Right kidney (tissue), 9 donors: ENCODE measurements at places on chromosomes 16 and 17.

DNA sequence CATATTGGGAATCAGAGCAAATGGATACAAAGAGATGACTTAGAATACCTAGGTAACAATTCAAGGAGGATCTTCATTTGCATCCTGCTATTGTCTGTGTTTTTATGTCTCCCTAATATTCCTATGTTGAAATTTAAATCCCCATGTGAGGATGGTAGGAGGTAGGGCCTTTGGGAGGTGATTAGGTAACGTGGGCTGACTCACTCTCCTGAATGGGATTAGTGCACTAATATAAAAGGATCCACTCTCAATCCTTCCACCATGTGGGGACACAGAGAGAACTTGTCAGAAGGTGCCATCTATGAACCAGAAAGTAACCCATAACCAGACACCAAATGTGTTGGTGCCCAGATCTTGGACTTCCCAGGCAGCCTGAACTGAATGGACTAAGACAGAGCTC lies 83.4 kb downstream of the CDH8 start:
- no peak for DNase-seq

DNA sequence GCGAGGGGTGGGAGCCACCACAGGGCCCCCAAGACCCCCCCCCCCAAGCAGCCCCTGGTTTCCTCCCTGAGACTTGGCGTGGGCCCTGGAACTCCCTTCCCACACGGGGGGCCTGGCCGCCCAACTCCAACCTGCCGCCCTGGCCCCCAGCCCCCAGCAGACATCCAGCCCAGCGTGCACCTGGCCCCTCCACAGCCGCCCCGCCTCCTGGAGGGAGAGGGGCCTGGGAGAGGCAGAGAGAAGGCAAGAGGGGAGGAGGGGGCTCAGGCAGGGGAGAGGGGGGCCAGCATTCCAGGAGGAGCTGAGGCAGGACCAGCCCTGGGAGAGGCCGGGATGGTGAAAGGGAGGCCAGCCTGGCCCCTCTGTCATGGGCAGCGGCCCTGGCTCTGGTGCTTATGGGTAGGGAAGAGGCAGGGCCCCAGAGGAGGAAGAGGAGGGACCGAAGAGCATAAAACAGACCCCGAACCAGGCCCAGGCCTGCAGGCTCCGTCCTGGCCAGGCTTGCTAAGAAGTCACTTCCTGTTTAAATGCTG lies 16.7 kb downstream of the IL34 start:
- no peak for DNase-seq

DNA sequence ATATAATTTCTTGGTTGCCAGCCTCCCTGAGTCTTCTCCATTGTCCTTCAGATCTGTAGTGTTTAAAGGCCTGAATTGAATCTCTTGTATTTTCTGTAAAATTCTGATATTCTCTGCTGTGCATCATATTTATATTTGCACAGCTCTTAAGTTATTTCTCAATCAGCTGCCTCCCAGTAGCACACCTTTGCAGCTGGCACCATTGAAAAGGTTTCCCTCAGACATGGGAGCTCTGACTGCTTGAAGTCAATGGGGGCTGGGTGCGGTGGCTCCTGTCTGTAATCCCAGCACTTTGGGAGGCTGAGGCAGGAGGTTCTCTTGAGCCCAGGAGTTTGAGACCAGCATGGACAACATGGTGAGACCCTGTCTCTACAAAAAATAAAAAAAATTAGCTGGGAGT lies 40.4 kb downstream of the PITPNC1 start:
- no peak for DNase-seq

DNA sequence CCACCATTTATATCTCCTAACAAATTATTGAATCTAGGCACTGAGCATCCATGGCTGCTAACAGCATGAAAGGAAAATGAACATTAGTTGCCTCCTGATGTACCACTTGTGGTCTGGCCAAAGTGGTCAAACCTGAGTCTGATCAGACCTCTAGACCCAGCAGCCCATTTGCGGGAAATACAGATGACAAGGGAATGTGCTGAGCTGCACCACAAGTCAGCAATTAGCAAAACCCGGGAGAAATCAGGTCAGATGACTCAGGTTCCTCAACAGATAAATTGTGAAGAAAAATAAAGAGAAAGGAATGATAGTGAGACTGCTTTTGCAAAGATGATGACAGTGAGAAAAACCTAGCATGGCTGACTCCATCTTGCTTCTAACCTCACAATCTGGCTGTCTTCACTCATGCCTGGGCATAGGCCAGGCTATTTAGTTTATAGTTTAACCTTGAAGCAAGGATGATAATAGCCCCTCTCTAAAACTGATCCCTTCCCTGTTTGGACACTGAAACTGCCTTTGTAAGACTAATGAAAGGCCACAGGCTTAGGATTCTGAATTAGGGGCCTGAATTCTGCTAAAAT lies 142.7 kb upstream of the ASIC2 start:
- no peak for DNase-seq

- DNase-seq: no peak
These were observed 18.8 kb downstream of the CDK5RAP3 start for GRCh38 chr17:47989700-47990099.

DNA sequence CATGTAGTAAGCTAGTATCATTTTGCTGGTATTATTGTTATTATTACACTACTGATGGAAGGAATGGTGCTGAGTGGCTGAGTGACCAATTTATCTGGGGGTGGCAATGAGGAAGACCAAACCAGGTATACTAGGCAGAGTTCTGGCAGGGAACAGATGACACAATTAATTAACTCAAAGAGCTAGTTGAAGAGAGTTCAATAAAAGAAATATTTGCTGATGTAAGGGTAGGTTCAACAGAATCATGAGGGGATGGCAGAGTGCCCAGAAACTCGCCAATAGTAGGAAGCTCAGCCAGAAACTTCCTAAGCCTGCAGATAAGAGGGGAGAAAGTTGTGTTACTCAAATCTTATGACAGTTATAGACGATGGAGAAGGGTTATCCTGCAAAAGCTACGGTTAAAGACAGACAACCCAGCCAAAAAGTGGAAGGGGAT lies 352.5 kb downstream of the KCNJ2 start:
- DNase-seq: no peak

GRCh38 chr17:21186399-21187187 lies 27.4 kb downstream of the TMEM11 start:
- DNase-seq: no peak

- no peak for DNase-seq
These were observed 450.3 kb upstream of the CDH11 start for GRCh38 chr16:65572156-65572555.

DNA sequence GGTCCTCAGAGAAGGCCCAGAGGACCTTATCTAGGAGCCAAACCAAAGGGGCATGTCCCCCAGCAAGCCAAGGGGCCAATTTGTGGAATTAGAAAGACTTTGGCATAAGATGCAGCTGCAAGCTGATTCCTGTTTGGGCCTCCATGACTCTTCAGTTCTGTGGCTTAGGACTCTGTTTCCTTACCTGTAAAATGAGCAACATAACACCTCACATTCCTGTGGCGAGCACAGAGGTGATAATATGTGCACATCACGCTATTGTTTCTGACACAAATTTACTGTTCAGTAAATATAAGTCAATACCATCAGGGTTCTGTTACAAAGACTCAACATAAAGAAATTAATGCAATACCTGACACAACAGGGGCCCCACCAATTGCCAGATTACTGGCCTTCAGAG lies 57.7 kb downstream of the CDH11 start:
- no peak for DNase-seq

GRCh38 chr17:54781389-54781788 lies 119.3 kb upstream of the TOM1L1 start:
- no peak for DNase-seq

- no peak for DNase-seq
These were observed 109.0 kb downstream of the RAP1GAP2 start for GRCh38 chr17:2905269-2905668.

DNA sequence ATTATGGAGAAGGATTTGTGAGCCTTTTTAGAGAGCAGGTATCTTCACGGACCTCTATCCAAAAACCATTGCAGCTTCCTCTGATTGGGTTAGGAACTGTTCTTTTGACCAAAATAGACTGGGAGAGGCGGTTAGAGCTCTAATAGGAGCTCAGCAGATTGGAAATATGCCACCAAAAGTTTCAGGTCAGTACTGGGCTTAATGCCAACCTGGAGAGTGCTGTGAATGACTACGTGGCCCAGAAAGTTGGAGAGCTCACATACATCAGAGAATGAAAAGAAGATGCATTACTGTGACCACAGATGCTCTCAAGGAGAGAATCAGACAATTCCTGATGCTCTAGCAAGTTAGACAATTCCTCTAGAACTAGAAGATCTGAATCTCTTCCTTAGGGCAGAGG lies 86.5 kb downstream of the ABCA8 start:
- no peak for DNase-seq

DNA sequence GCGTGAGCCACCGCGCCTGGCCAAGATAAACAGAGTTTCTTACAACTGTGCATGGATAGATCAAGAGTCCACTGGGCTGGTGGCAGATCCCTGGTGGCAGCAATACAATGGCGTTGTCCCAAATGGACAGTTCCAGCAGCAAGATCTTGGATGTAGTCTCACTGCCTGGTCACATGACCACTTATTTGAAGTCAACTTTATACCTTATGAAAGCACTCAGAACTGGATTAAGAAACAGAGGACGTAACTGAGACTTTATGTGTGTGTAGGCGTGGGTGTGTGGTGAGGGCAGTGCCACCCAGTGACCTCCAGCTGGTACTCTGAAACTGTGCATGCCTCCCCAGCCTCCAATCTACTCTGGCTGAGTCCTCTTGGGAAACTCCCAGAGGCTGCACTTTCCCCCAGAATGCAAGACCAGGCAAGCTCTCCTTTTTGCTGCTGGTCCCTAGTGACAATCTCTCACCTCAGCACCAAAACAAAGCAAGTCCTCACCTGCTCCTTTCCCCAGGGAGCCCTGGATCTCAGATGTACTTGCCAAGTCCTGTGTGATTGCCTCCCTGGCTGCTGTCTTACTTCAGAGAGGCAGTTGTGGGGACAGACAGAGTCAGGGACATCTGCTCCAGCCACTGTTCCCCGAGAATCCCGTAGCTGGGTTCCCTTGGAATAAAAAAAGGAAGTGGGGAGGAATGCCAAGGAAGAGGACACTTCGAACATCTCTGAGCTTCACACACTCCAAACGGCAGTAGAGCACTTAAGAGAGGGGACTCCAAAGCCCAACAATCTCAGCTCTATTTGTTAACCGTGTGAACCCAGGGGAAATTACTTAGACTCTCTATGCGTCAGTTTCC lies 11.7 kb upstream of the ST6GALNAC2 start:
- DNase-seq: no peak

DNA sequence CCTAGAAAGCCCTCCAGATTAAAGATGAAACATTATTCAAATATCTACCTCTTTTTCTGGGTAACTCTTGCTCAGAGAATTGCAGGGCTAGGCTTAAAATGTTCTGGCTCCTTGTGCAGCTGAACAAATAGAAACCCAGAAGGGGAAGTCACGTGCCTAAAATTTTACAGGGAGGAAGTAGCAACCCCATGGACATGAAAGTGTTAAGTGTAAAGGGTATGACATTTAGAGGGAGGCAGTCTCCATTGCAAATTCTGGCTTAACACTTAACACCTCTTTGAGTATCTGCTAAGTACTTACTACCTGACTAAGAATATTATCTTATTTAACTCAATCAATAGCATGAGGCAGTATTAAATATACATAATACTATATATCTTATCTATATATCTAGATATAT lies 376.1 kb upstream of the ERCC4 start:
- no peak for DNase-seq

GRCh38 chr16:31242206-31242605 lies 17.6 kb upstream of the ITGAM start:
- DNase-seq: no peak

GRCh38 chr17:40362696-40363110 lies 1.8 kb downstream of the GJD3 start:
- DNase-seq: peak; percentile 79

DNA sequence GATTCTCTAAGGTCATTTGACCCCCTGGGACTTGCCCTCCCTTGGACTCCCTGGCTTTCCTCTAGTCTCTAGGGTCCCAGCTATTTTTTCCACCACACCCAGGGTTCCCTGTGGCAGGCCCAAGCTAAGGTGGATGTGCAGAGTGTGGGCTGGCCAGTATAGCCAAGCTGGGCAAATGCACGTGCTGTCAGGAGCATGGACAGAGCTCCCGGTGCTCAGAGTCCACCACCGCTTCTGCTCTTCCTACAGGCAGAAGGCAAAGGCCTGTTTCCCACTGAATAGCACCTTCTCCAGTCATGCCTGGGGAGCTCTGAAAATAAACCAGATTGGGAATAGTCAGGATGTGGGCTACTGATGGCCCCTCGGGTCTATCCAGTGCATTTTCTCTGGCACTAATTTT lies 53.3 kb downstream of the GNAO1 start:
- DNase-seq: no peak

- no peak for DNase-seq
These were observed 74.9 kb upstream of the HS3ST2 start for GRCh38 chr16:22739077-22739476.

- DNase-seq: peak; percentile 51
These were observed 13.3 kb downstream of the SLC16A3 start for GRCh38 chr17:82241926-82242697.

DNA sequence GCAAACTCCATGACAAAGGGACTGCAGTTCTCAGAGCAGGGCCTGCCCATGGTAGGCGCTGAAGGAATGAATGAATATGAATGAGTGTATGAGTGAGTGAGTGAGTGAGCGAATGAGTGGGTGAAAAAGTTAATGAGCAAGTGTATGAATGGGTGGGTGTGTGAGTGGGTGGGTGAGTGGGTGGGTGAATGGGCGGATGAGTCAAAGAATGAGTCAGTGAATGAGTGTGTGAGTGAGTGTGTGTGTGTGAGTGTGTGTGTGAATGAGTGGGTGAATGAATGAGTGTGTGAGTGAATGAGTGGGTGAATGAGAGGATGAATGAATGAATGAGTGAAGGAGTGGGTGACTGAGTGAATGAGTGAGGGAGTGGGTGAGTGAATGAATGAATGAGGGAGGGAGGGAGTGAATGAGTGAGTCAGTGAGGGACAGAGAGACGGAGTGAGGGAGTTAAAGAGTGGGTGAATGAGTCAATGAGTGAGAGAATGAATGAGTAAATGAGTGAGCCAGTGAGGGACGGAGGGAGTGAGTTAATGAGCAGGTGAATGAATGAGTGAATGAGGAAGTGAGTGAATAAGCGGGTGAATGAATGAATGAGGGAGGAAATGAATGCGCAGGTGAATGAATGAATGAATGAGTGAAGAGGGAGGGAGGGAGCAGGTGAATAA lies 11.1 kb upstream of the CHMP6 start:
- no peak for DNase-seq

DNA sequence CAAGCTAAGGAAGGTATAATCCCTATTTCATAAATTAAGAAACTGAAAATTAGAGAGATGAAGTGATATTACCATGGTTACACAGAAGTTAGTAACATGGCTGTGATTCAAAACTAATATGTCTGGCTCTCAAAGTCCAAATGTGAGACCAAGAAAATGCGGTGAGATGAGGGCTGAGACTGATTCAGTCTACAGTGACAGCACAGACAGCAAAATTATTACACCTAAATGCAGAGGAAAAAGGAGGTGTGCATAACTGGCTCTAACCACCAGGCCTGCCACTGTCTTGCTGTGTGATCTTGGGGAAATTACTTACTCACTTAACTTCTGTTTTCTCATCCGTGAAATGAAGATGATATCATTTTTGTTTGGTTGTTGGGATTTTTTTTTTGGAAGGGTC lies 270.0 kb upstream of the SOX9 start:
- no peak for DNase-seq

- DNase-seq: no peak
These were observed 231.9 kb upstream of the SALL1 start for GRCh38 chr16:51382940-51383339.

- no peak for DNase-seq
These were observed 3.5 kb downstream of the ZBTB4 start for GRCh38 chr17:7475764-7476422.

GRCh38 chr17:73777131-73777449 lies 132.8 kb upstream of the SDK2 start:
- no peak for DNase-seq

GRCh38 chr17:19382531-19383444 lies 4.2 kb downstream of the MFAP4 start:
- no peak for DNase-seq
